Activated CD4-positive, CD25-positive, alpha-beta regulatory T cell treated with anti-CD3 and anti-CD28 coated beads, Interleukin-2, amount 50 U/mL, for 16 hours (primary cell): ENCODE measurements at places on chromosomes 3 and 15.

DNA sequence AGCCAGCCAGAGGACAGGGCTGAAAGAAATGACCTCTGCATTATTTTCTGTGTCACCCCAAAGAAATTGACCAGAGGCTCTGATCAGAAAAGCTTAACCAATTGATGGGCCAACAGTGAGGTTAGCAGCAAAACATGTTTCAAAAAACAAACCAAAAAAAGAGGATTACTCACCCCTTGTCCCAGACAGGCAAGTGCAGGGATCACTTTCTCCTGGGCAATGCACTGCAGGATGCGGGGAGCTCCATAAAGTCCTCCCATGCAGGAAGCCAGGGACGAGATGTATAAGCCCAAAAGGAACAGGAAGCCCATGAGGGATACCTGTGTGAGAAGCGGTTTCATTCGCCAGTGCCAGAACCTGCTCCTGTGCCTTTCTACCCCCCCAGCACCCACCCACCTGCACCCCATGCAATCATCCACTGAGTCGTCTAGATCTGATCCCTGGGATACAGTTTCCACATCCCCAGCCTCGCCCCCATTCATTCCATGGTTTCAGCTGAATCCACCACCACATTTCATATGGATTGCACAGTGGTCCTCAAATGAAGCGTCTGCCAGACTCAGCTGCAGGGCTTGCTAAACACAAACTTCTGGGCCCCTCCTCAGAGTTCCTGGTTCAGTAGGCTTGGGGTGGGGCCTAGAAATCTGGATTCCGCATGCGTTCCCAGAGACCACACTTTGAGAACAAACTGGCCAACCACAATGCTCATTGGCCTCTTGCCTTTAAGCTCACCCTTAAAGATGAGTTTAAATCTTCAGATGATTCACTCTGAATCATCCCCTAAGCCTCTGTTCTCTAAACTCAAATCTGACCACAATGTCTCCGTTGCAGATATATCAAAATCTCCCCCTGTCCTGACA, 54.4 kb upstream of the HEG1 start:
- DNase-seq, result no peak

GRCh38 chr3:101453961-101454360, 59.1 kb downstream of the SENP7 start:
- no peak for DNase-seq

DNA sequence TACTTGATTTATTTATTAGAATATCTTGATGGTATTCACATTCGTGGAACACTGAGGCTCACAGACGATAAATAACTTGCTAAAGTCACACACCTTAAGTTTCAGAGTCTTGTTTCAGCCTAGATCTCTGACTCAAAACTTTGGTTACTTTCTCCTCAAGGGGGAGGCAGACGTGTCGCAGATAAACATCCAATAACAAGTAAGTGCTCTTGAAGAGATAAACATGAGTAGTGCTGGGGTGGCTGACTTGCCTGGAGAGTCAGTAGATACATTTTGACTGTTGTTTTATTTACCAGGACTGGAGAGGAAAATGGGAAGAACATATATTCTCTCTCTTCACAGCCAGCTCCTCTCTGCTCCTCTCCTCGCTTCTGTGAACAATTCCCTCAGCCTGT, 31.3 kb downstream of the FBXO45 start:
- DNase-seq, result no peak

DNA sequence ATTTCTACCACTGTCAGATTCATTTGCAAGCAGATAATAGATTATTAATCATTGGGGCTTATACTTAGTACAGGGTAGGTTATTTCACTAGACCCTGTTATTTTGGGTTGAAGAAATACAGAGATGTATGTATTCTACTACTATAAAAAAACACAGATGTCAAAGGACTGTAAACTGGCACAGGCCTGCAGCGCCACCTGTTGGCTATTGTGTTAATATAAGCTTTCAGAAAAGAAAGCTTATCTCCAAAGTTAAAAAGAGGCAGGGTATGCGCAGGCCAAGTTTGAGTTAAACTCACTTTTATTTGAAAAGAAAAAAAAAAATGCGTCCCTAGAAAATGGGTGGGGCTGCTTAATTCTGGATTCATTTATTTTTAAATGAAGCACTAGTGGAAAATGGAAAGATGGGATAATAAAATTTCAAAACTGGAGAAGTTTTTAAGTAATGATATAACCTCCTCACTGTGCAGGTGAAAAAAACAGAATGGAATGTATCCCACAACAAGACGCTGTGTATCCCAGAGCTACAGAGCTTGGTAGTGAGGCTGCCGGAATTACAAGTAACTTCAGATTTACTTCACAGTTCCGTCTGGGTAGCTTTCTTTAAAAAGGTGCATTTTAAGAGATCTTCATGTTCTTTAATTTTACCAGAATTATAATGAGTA, 407.2 kb upstream of the TGFBR2 start:
- peak; percentile 39 for DNase-seq

GRCh38 chr3:117463276-117464115, 753.9 kb downstream of the TUSC7 start:
- no peak for DNase-seq

- DNase-seq, result no peak
Measured at GRCh38 chr3:58528629-58529028, 8.4 kb downstream of the ACOX2 start.

DNA sequence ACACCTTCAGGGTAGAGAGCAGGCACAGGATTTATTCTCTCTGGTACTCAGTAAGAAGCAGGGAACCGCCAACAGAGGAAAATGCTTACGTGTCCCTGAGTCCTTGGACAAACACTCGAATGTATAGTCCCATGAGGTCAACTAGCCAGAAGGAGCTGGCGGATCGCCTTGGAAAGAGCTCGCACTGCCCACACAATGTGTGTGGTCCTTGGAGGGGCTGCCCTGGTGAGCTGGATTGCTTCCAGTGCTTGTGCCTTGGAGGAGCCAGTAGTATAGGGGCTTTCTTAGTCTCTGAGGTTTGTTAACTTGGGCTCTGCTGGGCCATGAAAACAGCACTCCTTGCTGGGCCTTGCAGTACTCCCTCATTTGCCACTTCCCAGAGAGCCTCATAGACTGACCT, 40.7 kb upstream of the VILL start:
- no peak for DNase-seq

DNA sequence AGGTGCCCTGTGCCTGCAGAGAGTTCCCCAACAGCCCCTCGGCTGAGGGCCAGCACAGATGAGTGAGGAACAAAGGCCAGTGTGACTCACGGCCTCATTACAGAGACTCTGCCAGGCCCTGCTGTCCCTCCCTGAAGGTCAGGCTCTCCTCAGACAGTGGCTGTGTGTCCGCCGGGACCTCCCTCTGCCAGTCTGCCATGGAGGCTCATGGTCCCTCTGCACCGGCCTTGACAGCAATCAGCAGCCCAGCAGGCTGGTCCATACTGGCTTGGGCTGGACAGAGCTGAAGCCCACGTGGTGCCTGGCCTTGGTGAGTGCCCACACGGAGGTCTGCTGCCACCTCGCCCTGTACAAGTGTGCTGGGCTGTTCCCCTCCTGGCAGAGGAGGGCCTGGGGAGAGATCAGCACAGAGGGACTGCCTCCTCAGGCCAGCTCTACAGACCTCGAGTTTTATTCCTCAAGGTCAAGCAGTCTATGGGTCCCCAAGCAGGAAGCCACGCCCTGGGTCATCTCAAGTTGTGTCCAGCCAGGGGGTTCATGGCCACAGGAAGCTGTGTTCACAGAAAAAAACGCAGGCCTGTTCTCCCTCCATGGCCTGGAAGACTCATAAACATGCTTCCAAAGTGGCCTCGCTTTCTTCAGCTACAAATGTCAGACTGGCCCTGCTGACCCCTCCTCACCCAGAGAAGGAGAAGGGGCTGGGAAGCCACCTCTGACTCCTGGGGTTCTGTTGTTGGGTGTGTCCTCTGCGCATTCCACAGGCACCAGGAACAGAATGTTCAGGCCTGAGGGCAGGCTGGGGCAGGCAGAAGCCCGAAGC, 27.0 kb downstream of the SLC41A3 start:
- DNase-seq, result no peak

DNA sequence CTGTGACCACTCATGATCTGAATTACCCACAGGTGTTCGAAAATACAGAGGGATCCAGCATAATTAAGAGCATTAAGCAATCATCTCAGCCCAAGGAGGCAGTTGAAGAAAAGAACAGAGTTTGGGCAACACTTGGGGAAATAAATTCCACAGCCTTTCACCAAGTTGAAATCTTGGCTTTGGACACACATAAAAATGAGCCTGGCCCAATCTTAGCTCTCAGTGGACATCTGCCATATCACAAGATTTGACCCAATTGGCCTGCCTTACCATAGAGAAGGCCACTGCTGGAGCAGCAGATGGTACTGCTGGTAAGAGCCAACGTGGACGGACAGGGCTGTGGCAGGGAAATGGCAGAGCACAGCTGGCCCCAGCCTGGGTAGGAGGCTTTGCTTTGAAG, 13.0 kb downstream of the FOXP1 start:
- DNase-seq, result no peak

DNA sequence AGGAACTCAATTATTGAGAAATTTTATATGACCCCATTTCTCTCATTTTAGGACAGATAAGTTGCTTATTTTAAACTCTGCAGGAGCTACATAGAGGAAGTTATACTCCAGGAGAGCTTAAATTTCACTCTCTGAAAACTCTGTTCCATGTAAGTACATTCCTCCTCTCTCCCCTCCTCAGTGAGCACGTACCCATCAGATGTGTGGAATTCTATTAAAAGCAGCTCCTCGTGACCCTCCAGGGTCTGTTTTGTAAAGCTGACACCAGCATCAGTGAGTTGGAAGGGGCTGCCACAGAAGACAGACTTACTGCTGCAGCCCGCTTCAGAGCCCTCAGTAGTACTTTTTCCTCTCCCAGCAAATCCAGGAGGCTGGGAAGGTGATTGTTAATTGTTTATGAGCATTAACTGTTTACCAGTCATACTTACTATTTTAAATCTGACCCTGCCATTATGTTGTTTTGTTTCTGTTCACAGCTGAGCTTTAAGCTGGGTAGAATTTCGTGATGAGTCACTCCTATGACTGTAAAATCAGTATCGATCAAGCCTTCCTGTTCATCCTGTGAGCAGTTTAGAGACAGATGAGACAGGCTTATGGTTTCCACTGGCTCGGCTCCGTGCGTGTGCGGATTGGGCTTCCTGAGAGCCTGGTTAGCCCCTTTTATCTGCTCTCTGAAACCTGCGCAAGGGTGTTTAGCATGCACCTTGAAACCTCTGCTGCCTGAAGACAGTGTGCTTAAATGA, 20.4 kb downstream of the IGF1R start:
- DNase-seq, result no peak

DNA sequence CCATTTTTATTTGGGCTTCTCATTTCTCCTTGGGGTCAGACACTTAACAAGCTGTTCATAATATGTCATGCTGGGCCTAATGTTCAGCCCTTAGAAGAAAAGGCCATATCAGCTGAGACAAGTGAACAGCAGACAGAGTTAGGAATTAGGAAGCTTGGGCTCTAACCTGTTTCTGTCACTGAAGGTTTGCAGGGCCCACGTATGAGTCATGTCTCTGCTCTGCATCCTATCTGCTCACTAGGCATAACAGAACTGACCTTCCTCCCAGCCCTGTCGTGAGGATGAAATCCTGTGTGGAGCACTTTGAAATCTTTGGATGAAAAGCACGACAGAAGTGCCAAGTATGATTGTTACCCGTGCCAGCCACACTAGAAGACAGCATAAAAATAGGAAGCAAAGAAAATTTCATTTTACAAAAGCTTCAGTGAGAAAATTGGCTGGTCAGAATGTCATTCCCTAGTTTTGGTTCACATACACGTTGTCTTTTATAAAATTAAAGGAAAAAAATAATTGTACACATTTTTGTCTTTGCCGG, 26.5 kb upstream of the CD47 start:
- DNase-seq, result no peak
